ENCODE measurements at places on chromosomes 3 and 15. TPM values are rescaled to one million over a fixed set of nuclear protein-coding genes. Genes with fewer than 3 reads are reported as not detected.

DNA sequence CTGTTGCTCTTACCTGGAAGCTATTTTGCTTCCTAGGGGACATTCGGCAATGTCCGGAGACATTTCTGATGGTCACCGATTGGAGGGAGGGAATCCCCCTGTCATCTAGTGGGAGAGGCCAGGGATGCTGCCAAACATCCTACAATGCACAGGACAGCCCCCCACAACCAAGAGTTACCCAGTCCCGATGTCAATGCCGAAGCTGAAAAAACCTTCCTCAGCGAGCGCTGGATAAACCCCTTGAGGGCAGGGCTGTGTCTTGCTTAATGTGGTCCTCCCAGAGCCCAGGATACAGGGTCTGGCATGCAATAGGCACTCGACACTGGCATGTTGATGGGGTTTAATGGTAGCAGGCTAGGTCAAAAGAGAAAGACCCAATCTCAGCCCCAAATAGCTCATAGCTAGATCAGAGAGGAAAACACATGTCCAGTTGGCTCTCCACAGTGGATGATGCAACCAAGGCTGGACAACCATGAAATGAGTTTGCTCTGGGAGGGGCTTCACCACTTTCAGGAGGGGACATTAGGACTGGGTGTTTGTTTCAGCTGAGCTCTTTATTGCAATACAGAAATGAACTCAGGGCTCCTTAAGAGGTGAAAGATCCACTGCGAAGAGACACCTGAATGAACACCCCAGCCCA, 16.5 kb upstream of the PAQR5 start:
- H3K4me3 ChIP-seq: no peak overlapping the region
- no peaks in the 10 kb centered on the region for H3K4me1 ChIP-seq
- no peak overlapping the region for H3K27ac ChIP-seq
- DNase-seq: no peak

GRCh38 chr3:24763393-24763792, 268.7 kb upstream of the THRB start:
- H3K4me1 ChIP-seq: no peaks in the 10 kb centered on the region
- no peak overlapping the region for H3K4me3 ChIP-seq
- no peaks in the 10 kb centered on the region for H3K27me3 ChIP-seq
- no peak for DNase-seq
- no peak overlapping the region for H3K27ac ChIP-seq

DNA sequence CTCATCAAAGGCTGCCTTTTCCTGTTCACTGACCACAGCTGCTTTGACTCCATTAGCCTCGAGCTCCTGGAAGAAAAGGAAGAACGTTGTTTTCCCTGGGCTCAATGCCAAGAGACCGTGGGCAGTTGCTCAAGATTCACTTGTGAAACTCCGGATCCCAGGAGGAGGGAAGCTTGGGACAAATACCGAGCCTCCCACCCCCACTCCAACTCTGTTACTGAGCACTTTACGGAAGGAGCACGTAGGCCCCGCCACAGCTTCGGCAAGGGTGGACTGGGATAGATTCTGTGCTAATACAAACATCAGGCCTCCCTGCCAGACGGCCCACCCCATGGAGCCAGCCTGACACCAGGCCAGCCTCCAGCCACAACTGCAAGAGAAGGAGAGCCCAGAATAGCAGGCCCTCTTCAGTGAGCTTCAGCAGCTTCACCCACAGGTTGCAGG, 10.8 kb upstream of the FANCD2 start:
- no peak overlapping the region for H3K27ac ChIP-seq
- H3K4me3 ChIP-seq: no peak overlapping the region
- H3K36me3 ChIP-seq: peaks cover 7% of the 10 kb centered on the region
- H3K27me3 ChIP-seq: peaks cover under 1% of the 10 kb centered on the region

DNA sequence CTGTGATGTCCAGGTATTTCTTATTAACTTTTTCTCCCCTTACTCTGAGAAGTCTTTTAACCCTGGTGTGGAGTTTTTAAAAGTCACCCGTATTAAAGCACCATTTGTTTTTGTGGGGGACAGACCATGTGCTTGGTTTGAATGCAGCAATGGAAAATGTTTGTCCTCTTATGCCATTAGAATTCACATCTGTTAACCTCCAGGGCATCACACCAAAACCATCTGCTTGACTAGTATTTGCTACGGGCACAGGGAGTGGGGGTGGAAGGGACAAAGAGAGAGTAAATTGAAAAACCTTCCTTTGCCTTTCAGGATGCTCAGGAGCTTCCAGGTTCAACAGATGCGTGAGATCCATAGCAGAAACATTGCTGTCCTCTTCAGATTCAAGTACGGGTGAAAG, 61.4 kb upstream of the GOLGA8B start:
- H3K4me1 ChIP-seq: peaks cover 2% of the 10 kb centered on the region
- no peak overlapping the region for H3K4me3 ChIP-seq
- H3K27me3 ChIP-seq: peaks cover 24% of the 10 kb centered on the region

DNA sequence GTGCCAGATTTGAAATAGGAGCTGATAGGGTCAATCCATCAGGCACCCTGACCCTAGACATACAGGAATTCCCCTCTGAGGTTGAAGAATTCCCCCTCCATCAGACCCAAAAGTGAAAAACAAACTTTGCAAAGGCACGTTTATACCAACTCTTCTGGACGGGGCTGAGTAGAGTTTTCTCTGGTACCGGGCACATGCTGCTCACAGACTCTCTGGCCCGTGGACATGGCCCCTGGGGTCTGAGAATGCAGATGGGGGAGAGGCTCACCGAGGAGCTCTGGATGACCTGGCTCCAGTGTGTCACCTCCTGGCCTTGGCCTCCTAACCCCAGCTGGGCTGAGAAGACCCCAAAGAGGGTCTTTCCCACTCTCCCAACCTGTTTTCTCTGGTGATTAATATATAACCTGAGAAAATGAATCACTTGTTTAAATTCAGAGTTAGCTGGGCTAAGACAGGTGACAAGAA, 11.2 kb upstream of the LIPC start:
- no peak overlapping the region for H3K27ac ChIP-seq
- H3K36me3 ChIP-seq: peaks cover 4% of the 10 kb centered on the region
- no peaks in the 10 kb centered on the region for H3K4me1 ChIP-seq
- H3K27me3 ChIP-seq: no peaks in the 10 kb centered on the region

Gene IGDCC3
- total RNA-seq: not detected

Gene GOLGA6L4
- 0.83 TPM for total RNA-seq

DNA sequence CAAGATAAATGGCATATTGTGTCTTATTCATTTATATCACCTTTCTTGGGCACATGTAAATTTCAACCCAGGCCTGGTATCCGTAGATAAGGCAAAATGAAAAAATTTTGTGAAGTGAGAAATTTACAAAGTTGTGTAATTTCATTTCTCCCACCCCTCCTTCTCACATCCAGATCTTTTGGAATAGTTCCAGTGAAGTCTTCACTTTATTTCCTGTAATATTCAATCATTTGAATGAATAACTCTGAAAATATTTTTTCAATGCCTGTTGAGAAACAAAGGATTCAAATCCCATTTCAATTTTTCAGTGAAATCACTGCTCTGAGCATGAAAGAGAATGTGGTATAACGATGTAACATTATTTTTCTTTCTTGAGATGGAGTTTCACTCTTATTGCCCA, 53.4 kb downstream of the BTLA start:
- no peaks in the 10 kb centered on the region for H3K27me3 ChIP-seq
- no peak overlapping the region for H3K27ac ChIP-seq
- peaks cover 3% of the 10 kb centered on the region for H3K4me1 ChIP-seq
- DNase-seq: no peak
- H3K4me3 ChIP-seq: no peak overlapping the region
- no peaks in the 10 kb centered on the region for H3K36me3 ChIP-seq
